Neural crest cell (in vitro differentiated cells): ENCODE measurements at places on chromosomes 1 and 21. TPM values are rescaled to one million over a fixed set of nuclear protein-coding genes. Genes with fewer than 3 reads are reported as not detected.
A peak's percentile ranks its signal among the peaks of the same experiment; 100 is the strongest.

The EPHB2 gene
- 57.2 and 60.3 TPM in 2 replicates for total RNA-seq

The CDCP2 gene
- total RNA-seq: not detected in 2 replicates

DNA sequence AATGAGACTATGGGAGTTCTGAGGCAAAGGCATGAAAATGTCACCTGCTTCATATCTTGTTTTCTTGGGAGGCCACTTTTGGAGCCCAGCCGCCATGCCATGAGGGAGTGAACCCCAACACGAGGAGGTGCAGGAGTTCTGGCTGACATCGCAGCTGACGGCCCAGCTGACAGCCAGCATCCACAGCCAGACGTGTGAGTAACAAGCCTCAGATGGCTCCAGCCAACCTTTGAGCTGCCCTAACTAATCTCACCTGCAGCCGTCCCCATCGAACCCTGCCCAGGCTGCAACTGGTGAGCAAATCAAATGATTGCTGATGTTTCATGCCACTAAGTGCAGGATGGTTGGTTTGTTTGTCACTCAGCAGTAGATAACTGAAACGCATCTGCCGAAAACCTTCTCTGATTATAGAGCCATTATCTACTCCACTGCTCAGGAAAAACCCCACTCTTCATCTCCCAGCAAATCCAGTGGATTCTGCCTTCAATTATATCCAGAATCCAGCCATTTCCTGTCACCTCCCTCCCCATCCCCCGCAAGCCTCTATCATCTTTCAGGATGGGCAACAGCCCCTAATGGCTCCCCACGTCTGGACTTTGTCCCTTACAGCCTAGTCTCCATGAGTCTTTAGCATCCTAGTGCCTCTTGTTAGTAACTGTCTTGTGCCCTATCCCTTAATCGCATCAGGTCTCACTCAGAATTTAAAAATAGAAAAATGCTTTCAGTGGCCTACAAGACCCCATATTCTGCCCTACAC is 18.5 kb upstream of the RAB4A start:
- H3K27ac ChIP-seq: peak overlapping the region; percentile 68
- H3K4me1 ChIP-seq: peaks cover 46% of the 10 kb centered on the region
- H3K4me3 ChIP-seq: peak overlapping the region; percentile 52
- DNase-seq: no peak
- H3K27me3 ChIP-seq: no peaks in the 10 kb centered on the region

DNA sequence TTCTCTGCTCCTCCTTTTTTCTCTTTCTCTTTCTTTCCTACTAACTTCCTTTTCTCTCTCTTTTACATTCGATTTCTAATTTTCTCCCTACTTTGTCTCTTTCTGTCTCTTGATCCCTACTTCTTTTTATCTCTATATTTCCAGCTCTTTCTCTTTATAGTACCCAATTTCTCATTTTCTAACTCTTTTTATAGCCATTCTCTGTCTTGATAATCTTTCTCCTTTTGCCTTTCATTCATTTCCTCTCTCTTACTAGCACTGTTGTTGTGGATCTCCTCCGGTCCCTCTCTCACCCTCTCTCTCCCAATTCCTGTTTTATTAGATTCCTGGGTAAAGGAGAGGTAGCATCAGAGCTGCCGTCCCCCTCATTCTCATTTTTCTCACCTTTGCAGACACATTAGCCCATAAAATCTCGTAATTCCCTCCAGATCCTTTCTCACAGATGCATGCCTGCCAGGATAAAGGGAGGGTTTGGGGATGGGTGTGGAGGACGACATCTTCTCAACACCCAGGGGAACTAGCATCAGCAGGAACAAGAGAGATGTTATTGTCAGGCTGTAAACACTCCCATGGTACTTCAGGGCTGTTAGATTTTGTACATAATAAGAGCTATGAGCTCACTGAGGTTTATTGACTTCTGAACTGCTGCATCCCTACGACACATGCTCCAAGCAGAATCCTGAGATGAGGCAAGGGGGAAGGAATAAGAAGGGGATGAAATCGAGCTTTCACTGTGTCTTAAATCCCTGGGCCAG is 159.0 kb upstream of the GALNT2 start:
- no peaks in the 10 kb centered on the region for H3K36me3 ChIP-seq
- H3K4me3 ChIP-seq: no peak overlapping the region
- DNase-seq: no peak
- H3K27ac ChIP-seq: peak overlapping the region; percentile 14
- peaks cover 13% of the 10 kb centered on the region for H3K27me3 ChIP-seq

GRCh38 chr1:194318790-194319280 is 1132.4 kb upstream of the B3GALT2 start:
- DNase-seq: no peak
- no peak overlapping the region for H3K27ac ChIP-seq
- no peak overlapping the region for H3K4me3 ChIP-seq
- H3K4me1 ChIP-seq: no peaks in the 10 kb centered on the region

DNA sequence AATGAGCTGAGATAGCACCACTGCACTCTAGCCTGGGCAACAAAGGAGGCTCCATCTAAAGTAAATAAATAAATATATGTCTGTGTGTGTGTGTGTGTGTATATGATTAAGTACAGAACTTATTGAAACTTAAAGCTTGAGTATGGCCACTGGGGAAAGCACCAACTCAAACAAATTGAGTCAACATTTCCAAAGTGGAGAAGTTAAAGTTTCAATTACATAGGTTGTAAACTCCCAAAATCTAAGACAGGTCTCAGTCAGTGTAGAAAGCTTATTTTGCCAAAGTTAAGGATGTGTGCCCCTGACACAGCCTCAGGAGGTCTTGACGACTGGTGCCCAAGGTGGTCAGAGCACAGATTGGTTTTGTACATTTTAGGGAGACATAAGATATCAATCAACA is 458.9 kb upstream of the RGS18 start:
- no peaks in the 10 kb centered on the region for H3K36me3 ChIP-seq
- no peak for DNase-seq
- H3K27ac ChIP-seq: no peak overlapping the region
- H3K27me3 ChIP-seq: no peaks in the 10 kb centered on the region
- H3K4me1 ChIP-seq: peaks cover 6% of the 10 kb centered on the region
- no peak overlapping the region for H3K4me3 ChIP-seq
